ENCODE measurements at places on chromosomes 13 and 19.

DNA sequence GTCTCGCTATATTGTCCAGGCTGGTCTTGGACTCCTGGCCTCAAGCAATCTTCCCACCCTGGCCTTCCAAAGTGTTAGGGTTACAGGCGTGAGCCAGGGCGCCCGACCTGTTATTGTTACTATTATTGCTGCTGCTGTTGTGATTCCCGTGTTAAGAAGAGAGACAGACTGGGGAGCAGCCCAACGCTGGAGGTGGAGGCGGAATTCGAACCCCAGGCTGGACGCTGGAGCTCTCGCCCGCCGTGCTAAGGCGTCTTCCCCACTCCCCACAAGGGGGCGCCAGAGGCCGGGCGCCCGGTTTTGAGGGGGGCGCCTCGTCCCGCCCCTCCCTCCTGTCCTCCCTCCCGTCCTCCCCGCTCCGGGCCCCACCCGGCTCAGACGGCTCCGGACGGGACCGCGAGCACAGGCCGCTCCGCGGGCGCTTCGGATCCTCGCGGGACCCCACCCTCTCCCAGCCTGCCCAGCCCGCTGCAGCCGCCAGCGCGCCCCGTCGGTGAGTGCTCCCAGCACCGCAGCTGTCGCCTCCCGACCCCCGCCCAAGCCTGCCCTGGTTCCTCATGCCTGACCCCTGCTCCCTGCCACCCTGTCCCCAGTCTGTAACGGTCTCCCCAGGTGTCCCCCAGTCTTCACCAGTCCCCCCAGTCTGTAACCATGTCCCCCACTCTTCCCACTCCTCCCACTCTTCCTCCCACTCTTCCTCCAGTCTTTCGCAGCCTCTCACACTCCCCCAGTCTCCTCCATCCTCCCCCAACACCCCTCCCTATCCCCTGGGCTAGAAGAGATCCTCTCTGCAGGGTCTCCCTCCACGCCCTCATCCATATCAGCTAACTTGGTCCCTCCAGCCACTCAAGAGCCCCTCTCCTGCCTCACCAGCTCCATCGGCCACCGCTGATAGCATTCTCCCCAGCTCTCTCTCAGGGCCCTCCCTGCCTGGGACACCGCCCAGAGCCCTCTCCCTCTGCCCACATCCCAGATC lies at the start of gene EHD2:
TSS of gene EHD2 (plus strand) at position 377 of the 976 bp plus-strand sequence. CDS start 3,191 bp downstream, outside the sequence.
- peak; percentile 45 for DNase-seq

DNA sequence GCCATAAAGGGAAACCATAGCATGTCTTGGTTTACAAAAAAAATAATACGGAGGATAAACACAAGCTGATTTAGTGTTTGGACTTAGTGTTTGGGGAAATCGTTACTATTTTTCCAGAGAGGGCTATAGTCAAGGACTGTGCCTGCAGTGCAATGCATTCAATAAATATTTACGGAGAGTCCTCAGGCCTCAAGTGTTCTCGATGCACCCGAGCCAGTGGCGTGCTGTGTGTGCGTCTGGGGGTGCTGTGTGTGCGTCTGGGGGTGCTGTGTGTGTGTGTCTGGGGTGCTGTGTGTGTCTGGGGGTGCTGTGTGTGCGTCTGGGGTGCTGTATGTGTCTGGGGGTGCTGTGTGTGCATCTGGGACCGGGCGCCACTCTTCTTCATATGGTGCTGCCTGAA lies 71.7 kb upstream of the GTF3A start:
- no peak for DNase-seq

DNA sequence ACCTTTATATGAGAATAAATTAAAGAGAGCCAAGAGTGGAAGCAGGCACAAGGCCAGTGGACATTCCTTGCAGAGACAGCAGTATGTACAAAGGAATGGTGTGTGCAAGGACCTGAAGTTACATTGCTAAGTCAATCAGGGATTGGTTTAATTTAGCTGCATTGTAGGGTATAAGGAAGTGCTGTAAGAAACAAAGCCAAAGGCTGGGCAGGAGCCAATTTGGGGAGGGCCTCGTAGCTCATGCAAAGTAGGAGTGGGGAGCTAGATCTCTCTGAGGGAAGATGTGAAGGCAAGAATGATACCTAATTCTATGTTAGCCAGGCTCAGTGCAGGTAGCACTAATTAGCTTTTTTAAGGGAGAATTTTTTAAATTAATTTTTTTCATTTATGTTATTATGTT lies 76.7 kb downstream of the SLAIN1 start:
- DNase-seq = no peak

DNA sequence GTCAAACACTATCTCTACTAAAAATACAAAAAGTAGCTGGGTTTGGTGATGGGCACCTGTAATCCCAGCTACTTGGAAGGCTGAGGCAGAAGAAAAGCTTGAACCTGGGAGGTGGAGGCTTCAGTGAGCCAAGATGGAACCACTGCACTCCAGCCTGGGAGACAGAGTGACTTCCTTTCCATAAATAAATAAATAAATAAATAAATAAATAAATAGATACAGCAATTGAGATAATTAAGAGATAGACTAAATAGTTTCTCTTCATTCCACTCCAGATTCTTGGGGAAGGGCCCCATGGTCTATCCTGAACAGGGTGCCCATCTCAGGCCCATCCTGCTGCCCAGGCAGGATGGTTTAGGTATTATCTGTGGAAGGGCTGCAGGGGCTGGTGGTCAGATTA lies 24.0 kb upstream of the FARP1 start:
- DNase-seq = no peak

GRCh38 chr13:23427881-23428528 lies 5.5 kb downstream of the SACS start:
- DNase-seq = peak; percentile 87
